ENCODE measurements at places on chromosomes 4 and X. TPM values are rescaled to one million over a fixed set of nuclear protein-coding genes. Genes with fewer than 3 reads are reported as not detected.
A peak's percentile ranks its signal among the peaks of the same experiment; 100 is the strongest.

DNA sequence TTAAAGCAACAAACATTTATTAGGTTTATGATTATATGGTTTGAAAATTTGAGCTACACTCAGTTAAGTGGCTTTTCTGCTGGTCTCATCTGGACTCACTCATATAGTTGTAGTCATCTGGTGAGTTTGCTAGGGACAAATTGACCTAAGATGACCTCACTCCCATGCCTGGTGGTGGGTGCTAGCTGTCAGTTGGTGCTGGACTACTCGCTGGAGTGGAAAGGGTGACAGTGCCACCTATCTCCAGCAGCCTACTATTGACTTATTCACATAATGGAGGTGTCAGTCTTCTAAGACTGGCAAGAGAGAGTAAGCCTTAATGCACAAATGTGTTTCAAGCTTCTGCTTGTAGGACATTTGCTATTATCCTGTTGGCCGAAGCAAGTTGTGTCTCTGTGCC is 88.2 kb downstream of the TASL start:
- H3K4me1 ChIP-seq = peaks cover 4% of the 10 kb centered on the region
- H3K36me3 ChIP-seq = no peaks in the 10 kb centered on the region
- DNase-seq = no peak
- no peaks in the 10 kb centered on the region for H3K27me3 ChIP-seq
- no peak overlapping the region for H3K27ac ChIP-seq
- H3K4me3 ChIP-seq = no peak overlapping the region

GRCh38 chr4:81491943-81492342 is 20.2 kb upstream of the RASGEF1B start:
- peaks cover 4% of the 10 kb centered on the region for H3K36me3 ChIP-seq
- H3K27ac ChIP-seq = peak overlapping the region; percentile 5
- no peak for DNase-seq
- H3K4me3 ChIP-seq = no peak overlapping the region

DNA sequence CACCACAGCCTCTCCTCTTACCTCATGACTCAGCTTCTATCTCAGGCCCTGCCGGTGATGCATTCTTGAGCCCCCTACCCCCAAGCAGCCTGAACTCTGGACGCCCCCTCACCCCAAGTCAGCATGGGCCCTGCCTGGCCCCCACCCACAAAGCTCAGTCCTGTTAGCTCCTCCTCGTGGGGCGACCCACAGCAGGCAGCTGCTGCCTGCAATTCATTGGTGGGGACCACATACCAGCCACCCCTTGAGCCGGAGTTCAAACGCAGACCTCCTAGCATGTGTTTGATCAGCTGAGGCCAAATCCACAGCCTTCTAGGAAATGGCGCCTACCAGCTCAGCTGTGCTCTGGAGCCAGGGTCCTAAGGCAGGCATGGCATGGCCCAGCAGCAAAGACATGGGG is 111.8 kb downstream of the EFNB1 start:
- H3K27me3 ChIP-seq = no peaks in the 10 kb centered on the region
- no peak overlapping the region for H3K27ac ChIP-seq
- peak; percentile 60 for DNase-seq
- H3K4me3 ChIP-seq = no peak overlapping the region
- no peaks in the 10 kb centered on the region for H3K36me3 ChIP-seq
- H3K4me1 ChIP-seq = peaks cover 13% of the 10 kb centered on the region

- H3K4me1 ChIP-seq = no peaks in the 10 kb centered on the region
- H3K27ac ChIP-seq = no peak overlapping the region
- DNase-seq = no peak
- peaks cover 3% of the 10 kb centered on the region for H3K27me3 ChIP-seq
- no peaks in the 10 kb centered on the region for H3K36me3 ChIP-seq
Measured at GRCh38 chr4:1471443-1472147, 65.4 kb upstream of the NKX1-1 start.

- peak overlapping the region; percentile 77 for H3K27ac ChIP-seq
- no peaks in the 10 kb centered on the region for H3K36me3 ChIP-seq
- no peaks in the 10 kb centered on the region for H3K27me3 ChIP-seq
- no peak for DNase-seq
Measured at GRCh38 chr4:56627985-56628384, 53.1 kb downstream of the HOPX start.

DNA sequence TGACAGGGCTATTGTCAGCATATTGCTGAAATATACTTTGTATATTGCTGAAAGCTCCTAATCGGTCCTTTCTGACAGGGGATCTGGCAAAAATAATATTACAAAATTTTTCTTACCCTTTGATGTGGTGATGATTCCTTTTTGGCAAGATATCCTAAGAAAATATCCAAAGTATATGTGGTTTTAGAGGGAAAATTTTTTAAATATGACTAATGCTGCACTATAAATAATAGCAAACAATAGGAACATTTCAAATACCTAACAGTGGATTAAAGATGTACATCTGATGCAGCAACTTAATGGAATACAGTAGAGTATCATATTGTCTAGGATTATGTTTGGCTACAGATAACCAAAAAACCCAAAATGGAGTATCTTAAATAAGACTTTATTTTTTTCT is 49.6 kb downstream of the RRAGB start:
- H3K36me3 ChIP-seq = peaks cover 9% of the 10 kb centered on the region
- H3K27me3 ChIP-seq = no peaks in the 10 kb centered on the region
- H3K4me3 ChIP-seq = no peak overlapping the region
- H3K27ac ChIP-seq = no peak overlapping the region

DNA sequence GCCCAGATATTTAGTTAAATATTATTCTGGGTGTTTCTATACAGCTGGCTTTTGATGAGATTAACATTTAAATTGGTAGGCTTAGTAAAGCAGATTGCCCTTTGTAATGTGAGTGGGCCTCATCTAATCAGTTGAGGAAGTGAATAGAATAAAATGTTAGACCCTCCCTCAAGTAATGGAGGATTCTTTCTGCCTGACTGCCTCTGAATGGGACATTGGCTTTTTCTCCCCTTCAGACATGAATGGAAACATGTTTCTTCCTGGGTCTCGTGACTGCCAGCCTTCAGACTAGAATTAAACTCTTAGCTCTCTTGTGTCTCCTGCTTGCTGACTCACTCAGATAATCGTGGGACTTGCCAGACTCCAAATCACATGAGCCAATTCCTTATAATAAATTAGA is 266.7 kb downstream of the INPP4B start:
- no peak overlapping the region for H3K4me3 ChIP-seq
- H3K27ac ChIP-seq = no peak overlapping the region
- no peaks in the 10 kb centered on the region for H3K36me3 ChIP-seq
- no peaks in the 10 kb centered on the region for H3K27me3 ChIP-seq

DNA sequence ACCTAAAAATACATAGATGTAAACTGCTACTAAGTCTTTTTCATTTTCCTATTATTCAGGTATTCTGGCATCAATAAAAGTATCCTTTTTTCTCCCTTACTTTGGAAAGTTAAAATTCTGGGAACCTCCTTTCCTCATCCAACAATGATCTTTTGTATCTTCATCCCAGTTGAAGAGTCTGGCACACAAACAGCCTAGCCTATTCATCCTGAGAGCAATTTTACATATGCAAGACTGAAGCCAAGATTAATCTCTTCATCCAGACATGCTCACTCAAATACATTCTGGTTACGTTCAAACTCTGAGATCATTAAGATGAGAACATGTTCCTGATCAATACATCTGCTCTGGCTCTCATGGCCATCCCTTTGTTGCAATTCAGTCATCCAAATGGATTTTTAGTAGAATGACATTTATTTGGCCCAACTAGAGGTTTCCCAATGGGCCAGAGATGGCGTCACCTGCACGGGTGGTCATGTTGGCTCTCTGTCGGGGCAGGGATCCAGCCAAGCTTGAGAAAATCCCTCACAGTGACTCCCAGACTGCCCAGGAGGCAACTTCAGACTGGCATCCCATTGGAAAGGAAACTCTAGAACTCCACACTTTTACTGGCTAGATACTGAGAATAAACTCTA is 135.3 kb upstream of the VCX2 start:
- H3K27me3 ChIP-seq = no peaks in the 10 kb centered on the region
- no peaks in the 10 kb centered on the region for H3K4me1 ChIP-seq
- H3K4me3 ChIP-seq = no peak overlapping the region

The INTS12 gene
- total RNA-seq = 20.8 TPM

The DMD gene
- total RNA-seq = 57.1 TPM

The SMIM10 gene
- 0.64 TPM for total RNA-seq
